NCI-H524 (cell line): ENCODE measurements at places on chromosomes 12 and 14.

DNA sequence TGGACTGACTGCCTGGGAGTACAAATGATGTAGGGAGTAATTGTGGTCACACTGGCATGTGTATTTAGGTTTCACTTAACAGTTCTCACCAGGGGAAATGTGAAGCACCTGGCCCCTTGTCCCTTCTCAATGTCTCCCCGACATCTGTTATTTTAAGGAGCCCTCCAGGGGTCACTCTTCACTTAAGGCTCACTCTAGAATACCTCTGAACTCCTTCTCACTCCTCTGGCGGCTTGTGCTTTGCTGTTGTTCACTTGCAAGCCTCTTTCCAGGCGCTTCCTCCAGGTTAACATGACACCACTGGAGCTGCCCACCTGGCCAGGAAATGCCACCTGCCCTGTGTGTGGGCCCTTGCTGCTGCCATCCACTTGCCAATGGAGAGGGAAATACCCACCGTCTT, 56.5 kb upstream of the GZMB start:
- DNase-seq = peak; percentile 79

GRCh38 chr14:35565871-35566464, 32.0 kb downstream of the INSM2 start:
- DNase-seq = no peak

- peak; percentile 80 for DNase-seq
Observed at GRCh38 chr14:90760591-90761316, 55.5 kb downstream of the TTC7B start.

DNA sequence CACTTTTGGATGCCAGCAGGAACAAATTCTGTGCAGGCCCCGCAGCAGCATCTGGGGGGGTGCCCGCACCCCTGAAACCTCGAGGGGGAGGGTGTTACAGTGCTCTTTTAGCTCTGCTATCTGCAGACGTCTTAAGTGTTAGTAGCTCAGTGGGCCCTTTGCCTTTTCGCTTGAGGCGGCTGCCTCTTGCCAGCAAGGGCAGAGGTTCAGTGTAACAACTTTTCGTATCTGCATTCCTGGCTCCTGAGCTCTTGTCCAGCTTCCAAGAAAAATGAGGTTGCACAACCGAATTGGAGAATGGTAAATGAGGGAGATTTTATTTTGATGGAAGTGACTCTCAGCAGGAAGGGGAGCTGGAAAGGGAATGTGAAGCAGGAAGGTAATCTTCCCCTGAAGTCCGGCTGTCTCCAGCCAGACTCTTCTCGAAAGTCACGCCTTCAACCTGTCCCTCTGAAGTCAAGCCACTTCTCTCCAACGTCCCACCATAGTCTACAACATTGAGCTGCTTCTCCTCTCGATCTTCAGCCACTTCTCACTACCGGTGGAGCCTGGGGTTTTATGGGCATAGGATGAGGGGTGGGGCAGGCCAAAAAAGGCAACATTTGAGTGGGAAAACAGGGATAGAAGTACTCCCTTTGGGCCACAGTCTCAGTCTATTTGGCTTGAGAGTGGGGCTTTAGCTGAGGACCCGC, 17.8 kb downstream of the TAS2R50 start:
- DNase-seq = no peak

GRCh38 chr14:58540749-58541632, 96.8 kb upstream of the DACT1 start:
- DNase-seq = no peak

DNA sequence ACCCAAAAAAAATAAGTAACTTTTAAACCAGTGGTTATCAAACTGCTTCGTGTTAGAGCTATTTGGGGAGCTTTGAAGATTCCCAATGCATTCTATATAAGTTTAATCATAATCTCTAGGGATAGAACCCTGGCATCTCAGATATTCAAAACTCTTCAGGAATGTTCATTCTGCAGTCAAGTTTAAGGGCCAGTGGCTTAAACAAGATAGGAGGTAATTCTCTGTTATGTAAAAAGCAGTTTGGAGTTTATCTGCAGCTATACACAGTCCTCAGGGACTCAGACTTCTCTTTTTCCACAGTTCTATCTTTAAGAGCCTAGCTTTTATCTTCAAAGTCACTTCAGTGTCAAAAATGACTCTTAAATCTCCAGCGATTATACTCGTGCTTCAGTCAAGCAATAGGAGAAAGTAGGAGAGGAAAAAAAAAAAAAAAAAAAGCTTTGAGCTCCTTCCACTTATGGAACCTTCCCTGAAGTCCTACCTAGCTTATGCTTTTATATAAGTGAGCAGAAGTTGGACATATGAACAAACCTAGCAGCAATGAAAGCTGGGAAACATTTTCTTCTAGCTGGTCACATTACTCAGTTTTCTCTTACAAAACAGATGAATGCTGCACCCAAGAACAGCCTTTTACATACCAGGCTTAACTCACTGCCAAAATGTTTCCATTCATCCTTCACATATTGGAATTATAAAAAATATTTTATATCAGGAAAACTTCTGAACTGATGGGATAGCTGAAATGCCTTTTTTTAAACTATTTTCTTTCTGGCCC, 302.8 kb downstream of the FSCB start:
- DNase-seq = no peak

DNA sequence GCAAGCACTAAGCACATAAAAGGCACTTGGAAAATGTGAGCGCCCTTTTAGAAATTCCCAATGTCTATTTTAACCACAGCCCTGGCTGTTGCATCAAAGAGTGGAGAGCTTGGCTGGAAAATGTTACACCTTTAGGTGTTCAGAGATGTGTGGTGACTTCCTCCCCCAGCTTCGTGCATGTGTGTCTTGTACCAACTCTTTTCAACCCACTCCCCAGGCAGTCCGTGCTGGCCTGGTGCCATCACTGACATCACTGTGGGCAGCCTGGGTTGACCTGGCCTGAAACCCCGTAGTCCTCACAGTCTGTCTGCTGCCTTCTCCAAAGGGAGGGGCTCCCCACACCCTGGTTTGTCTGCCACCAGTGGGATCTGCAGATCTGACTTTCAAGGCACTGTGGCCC, 101.8 kb downstream of the SCARB1 start:
- DNase-seq = no peak

DNA sequence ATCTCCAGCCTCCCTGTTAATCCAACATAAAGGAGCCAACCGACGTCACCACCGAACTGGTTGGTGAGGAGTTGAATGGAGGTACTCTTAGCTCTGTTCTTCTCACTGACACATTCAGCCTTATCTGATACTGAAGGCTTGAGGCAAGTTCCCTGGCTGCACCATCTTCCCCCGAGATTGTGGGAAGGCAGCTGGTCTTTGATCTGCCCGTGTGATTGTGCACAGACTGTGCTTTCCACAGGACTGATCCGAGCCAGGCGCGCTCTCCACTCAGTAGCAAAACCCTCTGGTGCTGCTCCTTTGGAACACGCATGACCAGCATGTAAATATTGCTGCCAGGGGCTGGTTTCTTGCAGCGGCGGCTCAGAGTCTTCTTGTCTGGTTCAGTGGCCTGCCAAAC, 30.1 kb upstream of the DLK1 start:
- no peak for DNase-seq

- DNase-seq = no peak
Observed at GRCh38 chr14:91284146-91284790, 39.8 kb upstream of the GPR68 start.

DNA sequence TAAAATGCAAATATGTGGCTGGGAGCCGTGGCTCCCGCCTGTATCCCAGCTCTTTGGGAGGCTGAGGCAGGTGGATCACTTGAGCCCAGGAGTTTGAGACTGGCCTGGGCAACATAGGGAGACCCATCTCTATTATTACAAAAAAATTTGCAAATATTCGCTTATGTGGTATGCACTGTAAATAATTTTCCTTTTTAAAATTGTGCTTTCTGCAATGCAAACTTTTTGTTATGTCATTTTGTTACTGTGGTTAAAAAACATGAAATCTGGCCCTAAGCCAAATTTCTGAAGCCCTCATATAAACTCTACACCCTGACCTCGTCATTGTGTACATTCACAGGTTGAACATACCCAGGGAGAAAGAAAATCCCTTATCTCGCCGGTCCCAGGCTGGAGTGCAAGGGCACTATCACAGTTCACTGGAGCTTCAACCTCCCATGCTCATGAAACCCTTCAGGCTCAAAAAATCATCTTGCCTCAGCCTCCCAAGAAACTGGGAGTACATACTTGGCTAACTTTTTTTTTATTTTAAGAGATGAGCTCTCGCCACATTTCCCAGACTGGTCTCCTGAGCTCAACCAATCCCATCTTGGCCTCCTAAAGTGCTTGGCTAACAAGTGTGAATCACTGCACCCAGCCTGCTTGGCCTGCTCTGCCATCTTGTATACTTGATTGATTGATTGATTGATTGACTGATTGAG, 24.7 kb downstream of the TRAPPC6B start:
- no peak for DNase-seq

- no peak for DNase-seq
Observed at GRCh38 chr12:1880876-1881275, 37.6 kb downstream of the CACNA2D4 start.

DNA sequence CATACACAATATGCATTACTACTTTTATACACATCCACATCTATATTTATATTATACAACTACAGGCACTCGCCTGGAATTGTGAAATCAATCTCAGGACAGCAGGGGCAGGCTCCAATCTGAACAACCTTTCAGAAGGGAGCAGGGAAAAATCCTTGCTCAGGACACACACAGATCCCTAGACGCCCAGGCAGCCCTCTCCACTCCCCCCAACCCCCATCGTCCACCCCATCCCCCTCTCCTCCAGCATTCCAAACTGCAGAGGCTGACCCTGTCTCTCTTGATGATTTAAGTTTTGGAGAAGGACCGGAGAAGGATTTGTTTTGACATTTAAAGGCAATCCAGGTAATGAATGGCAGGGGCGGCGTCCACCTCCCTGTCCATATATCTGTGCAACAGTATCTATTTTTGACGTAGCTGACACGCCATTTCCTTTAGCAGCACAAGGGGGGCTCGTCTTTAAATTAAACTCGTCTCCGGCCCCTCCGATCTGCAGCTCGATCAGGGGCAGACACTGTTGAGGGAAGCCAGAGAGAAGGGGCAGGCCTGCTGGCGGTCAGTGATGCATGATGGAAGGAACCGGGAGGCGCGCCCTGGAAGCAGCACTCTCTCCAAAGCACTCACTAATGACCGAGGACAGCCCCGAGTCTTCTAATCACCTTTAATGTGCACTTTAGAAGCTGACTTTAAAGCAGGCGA, 95.0 kb upstream of the TBX5 start:
- DNase-seq = no peak

DNA sequence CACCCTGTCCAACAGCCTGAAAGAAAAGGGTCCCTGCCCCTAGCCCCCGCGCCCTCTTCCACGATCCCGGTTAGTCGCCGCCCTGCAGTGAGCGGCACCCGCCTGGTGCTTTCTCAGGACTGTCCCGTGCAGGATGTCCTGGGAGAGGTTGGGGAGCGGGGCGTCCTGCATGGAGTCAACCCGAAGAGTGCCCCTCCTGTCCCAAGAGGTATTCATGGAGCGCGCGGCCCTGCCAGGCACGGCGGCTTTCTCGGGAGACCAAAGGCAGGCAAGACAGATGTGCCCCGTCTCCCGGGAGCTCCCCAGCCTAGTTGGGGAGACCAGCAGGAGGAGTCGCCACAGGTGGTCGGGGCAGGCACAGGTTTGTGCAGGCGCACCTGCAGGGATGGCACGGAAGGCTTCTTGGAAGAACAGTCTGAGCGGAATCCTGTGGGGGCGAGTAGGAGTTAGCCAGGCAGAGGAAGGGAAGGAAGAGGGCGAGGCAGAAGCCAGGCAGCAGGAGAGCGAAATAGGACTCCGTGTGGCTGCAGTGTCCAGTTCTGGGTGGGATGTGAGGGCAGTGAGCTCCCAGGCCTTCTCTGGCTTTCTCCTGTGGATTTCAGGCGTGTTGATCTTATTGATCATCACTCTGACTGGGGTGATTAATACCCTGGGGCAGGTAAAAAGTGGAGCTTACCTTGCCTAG, 723 bp downstream of the SIVA1 start:
- DNase-seq = peak; percentile 52

- no peak for DNase-seq
Observed at GRCh38 chr14:80059041-80059440, 152.3 kb downstream of the DIO2 start.

DNA sequence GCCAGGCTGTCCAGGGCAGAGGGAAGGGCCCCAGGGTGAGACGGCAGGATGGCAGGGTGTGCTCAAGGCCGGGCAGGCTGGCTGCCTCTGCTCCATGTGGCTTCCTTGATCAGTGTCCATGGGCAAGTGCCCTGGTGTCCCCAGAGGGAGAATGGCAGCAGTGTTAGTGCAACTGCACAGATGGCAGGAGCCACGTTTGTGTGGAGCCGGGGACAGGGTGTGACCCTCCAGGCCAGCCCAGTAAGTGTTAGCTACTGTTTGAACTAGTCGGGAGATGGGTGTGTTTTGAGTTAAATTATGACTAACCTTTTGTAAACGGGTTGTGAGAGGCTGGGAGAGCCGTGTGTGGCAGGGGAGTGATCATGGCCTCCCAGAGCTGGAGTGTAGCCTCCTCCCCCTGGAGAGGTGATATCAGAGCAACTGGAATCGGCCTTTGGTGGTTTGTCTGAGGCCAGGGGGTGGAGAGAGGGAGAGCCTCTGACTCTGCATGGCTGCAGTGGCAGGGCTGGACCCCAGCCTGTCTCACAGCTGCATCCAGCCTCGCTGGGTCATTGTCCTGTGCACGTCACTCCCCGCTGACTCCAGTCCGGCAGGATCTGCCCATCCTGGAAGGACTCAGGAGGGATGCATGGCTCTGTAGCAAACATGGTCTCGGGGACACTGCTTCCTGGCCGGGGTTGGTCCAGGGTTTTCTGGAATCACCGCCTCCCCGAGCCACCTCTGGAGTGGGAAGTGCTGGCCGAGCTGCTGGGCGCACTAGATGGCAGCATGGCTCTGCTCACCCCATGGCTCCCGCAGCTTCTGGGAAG, 27.8 kb downstream of the AACS start:
- no peak for DNase-seq

DNA sequence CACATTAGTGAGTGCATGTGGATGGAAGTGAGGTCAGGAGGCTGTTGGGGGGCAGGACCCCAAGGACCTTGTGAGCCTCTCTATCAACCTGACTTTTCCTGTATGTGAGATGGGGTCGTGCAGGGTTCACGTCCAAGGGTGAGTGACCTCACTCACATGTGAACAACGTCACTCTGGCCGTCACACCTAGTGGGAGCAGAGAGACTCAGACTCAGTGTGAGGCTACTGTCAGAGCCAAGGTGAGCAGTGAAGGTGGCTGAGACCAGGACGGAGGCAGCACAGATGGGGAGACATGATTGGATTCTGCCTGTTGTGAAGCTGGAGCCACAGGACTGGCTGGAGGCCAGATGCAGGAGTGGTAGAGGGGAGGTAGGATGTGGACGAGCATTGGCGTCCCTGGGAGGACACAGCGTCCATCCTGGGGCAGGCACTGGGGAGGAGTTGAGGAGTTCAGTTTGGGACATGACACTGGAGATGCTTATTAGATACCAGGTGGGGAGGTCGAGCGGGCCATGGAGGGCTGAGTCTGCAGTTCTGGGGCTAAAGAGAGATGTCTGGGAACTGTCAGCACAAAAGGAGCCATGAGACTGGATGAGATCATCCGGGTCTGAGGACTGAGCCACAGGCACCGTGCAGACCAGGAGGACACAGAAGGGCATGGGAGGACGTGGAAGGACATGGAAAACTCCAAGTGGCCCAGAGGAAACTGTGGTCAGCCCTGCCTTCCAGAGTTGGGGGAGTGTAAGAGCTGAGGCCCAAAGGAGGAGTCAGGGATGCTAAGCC, 92.8 kb downstream of the LGMN start:
- no peak for DNase-seq

- no peak for DNase-seq
Observed at GRCh38 chr14:57771801-57772200, 94.1 kb downstream of the SLC35F4 start.

- peak; percentile 18 for DNase-seq
Observed at GRCh38 chr14:32013083-32013482, 64.0 kb upstream of the ARHGAP5 start.
